ENCODE measurements at places on chromosomes 3 and 15. TPM values are rescaled to one million over a fixed set of nuclear protein-coding genes. Genes with fewer than 3 reads are reported as not detected.

- DNase-seq = no peak
These were observed 44.6 kb upstream of the LIMD1 start for GRCh38 chr3:45549961-45550360.

- no peak for DNase-seq
These were observed 113.5 kb upstream of the BHLHE40 start for GRCh38 chr3:4865714-4866113.

- no peak for DNase-seq
These were observed 54.8 kb downstream of the LHFPL4 start for GRCh38 chr3:9498781-9499180.

DNA sequence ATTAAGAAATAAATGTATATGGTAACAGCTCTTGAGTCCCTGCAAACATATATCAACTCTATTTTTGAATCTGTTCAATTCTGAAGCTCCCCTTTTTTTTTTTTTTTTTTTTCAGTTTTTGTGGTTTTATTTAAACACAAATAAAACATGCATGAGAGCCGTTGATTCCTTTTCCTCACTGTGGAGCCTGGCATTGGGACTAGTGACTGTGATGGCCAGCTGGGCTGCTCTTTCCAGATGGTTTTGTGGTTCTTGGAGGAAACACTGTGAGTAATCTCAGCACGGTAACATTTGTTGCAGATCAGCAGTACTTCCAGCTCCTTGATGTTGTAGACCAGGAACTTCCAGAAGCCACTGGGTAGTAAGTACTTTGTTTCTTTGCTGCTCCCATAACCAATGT is 15.9 kb downstream of the EMC7 start:
- peak; percentile 55 for DNase-seq

Gene DUOXA2
- total RNA-seq = not detected

Gene HTR3E
- not detected for total RNA-seq
